ENCODE measurements at places on chromosomes 6 and 20.

DNA sequence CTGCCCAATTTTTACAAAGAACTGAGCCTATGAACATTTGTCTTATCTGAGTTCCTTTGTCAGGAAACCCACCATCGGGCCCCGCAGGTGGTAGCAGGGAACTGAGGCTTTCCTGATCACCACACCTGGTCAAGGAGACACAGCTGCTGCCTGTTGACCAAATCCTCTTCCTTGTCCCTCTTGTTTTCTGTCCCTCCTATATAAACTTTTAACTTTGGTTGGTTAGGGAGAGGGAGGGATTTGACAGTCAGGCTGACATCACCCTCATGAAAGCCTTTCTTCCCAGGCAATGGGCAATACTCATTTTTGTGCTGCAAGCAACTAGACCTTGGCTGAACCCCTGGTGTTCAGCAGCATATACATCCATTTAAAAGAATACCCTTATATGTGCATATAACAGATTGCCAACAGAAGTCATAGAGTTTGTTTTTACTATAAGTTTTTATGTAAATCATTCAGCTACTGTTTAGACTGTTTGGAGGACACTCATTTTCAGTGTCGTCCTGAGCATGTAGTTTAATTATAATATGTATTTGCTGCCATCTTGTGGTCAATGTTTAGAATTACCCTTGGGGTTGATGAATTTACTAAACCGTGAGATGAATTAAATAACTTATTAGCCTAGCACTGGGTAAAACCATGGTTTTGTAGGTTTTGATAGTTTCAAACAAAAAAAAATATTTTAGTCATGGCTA is 17.0 kb downstream of the CRISP1 start:
- DNase-seq: peak; percentile 39

GRCh38 chr6:21873562-21873961 is 280.0 kb downstream of the SOX4 start:
- no peak for DNase-seq

DNA sequence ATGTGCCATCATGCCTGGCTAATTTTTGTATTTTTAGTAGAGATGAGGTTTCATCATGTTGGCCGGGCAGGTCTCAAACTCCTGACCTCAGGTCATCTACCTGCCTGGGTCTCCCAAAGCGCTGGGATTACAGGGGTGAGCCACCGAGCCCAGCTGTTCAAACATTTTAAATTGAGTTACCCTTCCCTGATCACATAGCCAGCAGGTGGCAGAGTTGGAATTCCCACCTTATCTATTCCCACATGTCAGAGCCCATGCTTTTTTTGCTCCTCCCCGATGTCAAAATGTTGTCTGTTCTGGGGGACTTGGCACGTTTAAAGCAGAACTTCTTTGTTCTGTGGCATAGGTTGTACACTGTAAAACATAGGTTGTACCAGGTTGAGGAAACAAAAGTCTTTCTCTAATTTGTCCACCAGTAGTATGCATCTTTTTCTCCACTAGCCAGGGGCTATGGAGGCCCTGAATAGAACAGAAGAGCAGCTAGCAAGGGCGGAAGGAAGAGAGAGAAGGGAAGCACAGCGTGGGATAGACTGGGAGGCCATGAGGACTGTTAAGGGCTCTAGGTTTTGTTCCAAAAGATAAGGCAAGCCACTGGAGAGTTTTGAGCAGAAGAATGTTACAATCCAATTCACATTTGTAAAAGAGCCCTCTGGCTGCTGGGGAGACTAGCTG is 7.3 kb upstream of the LBP start:
- DNase-seq: peak; percentile 85

- no peak for DNase-seq
Observed at GRCh38 chr6:112193117-112193516, 61.2 kb downstream of the LAMA4 start.

- DNase-seq: no peak
Observed at GRCh38 chr6:148501178-148501590, 158.5 kb downstream of the SASH1 start.

GRCh38 chr6:146444189-146444588 is 99.4 kb upstream of the RAB32 start:
- DNase-seq: no peak

- DNase-seq: no peak
Observed at GRCh38 chr20:44552950-44553908, 29.1 kb upstream of the PKIG start.

- peak; percentile 35 for DNase-seq
Observed at GRCh38 chr6:149939356-149939648, 2.5 kb upstream of the ULBP2 start.

DNA sequence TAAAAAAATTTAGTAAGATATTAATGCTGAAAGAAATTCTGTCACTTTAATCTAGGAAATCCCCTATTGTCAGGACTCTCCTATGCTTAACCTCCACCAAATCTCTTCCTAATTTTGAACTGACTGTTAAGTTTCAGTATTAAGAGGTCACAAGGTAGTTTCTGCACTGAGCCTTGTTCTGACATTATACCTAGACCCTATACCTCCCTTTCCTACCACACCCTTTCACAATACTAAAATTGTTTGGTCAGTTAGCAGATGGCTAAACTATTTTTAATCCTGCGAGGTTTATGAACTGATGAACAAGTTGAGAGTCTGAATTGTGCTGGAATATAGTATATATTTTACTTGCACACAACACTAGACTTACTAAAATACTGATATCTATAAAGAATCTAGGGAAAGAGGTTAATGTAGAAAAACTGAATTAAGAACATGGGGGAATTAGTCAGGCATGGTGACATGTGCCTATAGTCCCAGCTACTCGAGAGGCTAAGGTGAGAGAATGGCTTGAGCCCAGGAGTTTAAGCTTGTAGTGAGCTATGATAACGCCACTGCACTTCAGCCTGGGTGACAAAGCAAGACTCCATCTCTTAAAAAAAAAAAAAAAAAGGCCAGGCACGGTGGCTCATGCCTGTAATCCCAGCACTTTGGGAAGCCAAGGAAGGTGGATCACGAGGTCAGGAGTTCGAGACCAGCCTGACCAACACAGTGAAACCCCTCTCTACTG is 51.5 kb downstream of the HBS1L start:
- DNase-seq: no peak

DNA sequence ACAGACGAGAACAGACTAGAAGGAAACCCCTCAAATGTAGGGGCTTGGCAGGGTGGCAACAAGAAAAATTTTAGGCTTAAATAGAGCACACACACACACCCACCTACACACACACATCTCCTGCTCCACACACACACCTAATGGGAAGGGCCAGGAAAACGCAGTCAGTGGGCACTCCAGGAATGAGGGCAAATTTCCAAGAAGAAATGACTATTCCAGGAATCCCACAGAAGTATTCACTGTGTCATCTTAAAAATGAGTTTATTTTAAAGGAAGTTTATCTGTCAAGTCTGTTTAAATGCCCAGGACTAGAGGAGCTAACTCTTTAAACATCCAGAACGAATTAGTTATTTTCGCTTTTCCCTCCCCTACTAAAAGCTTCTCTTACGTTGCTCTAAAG is 13.0 kb downstream of the ALDH8A1 start:
- DNase-seq: no peak

DNA sequence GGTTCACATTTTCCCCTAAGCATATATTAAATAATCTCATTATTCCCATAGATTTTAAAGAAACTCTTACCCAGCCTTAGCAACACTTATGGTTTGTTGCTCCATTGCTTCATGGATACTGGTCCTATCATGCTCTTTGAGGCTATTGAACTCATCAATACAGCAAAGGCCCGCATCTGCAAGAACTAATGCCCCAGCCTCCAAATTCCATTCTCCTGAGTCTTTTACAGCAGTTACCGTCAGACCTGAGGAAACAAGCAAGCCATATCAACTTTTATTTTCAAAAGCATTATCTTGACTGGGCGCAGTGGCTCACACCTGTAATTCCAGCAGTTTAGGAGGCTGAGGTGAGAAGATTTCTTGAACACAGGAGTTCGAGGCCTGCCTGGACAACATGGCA is 37.7 kb upstream of the ASF1A start:
- DNase-seq: no peak

- peak; percentile 58 for DNase-seq
Observed at GRCh38 chr20:62651285-62652021, 9.2 kb downstream of the SLCO4A1 start.

GRCh38 chr6:112332274-112332673 is 14.9 kb upstream of the RFPL4B start:
- DNase-seq: no peak

DNA sequence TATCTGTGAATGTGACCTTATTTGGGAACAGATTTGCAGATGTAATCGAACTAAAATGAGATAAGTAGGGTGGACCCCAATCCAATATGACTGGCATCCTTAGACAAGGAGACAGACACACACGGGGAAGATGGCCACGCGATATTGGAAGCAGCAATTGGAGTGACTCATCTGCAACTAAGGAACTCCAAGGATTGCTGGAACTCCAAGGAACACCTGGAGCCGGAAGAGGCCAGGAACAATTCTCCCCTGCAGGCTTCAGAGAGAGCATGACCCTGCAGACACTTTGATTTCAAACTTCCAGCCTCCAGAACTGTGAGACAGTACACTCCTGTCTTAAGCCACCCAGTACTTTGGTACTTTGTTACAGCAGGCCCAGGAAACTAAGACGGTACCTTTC is 19.5 kb upstream of the CNKSR3 start:
- DNase-seq: no peak

DNA sequence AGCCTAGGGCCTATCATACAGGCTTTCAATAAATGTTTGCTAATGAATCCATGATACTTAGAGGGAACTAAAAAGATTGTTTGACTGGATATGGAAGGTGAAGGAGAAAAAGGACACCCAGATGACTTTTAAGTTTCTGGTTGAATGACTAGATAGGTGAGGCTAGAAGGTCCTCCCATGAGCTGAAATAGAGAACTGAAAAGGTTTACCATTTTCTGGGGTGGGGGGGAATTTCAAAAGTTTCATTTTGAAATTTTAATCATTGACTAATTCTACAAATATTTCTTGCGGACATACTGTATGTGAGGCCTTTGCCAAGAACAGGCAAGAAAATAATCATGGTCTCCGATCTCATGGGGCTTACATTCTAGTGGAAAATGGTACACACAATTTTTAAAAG is 17.9 kb upstream of the ZBTB2 start:
- no peak for DNase-seq

GRCh38 chr6:157974341-157974894 is 7.2 kb upstream of the SYNJ2 start:
- peak; percentile 52 for DNase-seq

DNA sequence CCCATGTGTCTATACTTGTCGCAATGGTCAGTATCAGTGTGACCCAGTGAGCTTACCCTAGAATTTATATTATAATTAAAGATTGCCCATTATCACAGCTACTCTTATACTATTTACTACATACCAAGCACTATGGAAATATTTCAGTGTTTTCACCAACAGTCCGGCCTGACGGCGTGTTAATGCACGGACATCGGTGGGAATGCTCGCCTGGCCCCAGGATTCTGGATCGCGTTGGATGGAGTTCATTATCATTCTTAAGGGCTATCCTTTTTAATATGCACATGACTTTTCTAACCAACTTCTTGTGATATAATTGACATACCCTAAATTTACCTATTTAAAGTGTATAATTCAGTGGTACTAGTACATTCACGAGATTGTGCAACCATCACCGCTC is 51.8 kb upstream of the AFDN start:
- no peak for DNase-seq

DNA sequence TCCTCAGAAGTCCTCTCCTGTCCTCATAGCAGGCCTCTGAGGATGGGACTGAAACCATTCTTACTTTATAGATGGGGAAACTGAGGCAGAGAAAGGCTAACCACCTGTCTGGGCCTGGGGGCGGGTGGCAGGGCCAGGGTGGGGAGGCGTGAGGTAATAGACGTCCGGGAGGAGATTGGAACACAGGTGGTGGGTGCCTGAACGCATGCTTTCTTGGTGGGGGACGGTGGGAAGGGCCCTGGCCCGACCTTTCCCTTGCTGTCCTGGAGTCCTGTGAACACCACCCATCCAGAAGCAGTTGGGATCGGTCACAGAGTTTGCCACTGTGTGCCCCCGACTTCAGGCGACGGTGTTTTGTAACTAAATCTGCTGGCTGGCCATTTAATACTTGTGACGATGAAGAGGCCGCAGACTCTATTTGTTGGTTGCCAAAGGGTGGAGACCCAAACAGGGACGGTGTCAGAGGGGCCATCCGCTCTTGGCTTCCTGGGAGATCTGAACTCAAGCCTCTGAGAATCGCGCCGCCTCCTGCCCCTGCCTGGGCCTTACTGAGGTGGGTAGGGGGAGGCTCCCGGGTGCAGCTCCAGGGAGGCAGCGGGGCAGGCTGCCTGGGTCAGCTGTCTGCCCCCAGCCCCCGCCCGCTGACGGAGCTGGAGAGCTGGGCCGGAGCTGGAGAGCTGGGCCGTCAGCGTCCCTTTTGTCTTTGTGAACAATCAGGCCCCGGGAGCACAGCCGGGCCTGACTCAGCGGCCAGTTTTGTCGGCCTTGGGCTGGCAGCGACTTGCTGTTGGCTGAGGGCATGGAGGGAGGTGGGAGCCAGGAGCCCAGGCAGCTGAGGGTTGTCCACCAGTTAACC is 4.1 kb downstream of the RBM38 start:
- peak; percentile 77 for DNase-seq

DNA sequence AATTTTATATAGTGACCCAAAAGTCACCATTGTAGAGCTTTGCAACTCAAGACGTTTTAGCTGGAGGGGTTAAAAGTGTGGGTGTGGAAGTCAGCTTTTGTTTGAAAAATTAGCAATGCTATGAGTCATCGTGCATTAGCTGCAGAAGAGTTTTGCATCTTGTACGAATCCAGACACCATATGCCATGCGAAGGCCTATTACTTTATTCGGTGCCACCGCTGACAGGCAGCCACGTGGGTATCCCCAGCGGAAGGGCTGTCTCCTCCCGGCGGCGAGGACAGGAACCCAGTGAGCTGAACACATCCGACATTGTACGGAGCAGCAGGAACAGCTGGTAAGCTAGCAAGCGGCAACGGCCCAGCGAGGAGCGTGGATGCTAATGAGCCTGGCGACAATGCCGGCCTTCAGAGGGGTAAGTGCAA is 84.4 kb downstream of the INSM1 start:
- peak; percentile 90 for DNase-seq

- DNase-seq: no peak
Observed at GRCh38 chr20:11366660-11367059, 551.0 kb upstream of the BTBD3 start.

GRCh38 chr6:148085631-148086331 is 256.9 kb upstream of the SASH1 start:
- no peak for DNase-seq

GRCh38 chr6:31692886-31693285 is 10.2 kb downstream of the ABHD16A start:
- no peak for DNase-seq

DNA sequence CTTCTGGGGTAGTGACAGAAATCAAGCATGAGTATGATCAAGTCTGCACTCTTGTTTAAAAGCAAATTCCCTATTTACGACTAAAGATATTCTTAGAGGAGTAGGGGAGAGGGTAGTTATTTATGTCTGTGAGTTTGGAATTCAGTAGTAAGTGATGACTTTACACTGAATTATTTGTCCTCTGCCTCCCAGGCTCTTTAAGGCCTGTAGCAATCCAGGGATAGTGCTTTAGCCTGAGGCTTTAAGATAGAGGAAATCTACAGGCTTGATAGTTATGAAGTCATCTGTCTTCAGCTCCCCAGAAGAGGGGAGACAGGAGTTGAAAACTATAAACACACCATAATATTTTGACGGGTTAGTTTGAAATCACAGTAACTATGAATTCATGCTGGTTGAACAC is 664.5 kb downstream of the EPM2A start:
- no peak for DNase-seq

All from endodermal cell (in vitro differentiated cells).